ENCODE measurements at places on chromosomes 3 and 15.
A peak's percentile ranks its signal among the peaks of the same experiment; 100 is the strongest.

GRCh38 chr3:81462921-81463320 lies 298.5 kb downstream of the GBE1 start:
- no peak for DNase-seq

GRCh38 chr3:14439501-14440167 lies 37.2 kb downstream of the SLC6A6 start:
- DNase-seq = peak; percentile 76

GRCh38 chr3:39639344-39640236 lies 169.8 kb upstream of the MYRIP start:
- DNase-seq = no peak

DNA sequence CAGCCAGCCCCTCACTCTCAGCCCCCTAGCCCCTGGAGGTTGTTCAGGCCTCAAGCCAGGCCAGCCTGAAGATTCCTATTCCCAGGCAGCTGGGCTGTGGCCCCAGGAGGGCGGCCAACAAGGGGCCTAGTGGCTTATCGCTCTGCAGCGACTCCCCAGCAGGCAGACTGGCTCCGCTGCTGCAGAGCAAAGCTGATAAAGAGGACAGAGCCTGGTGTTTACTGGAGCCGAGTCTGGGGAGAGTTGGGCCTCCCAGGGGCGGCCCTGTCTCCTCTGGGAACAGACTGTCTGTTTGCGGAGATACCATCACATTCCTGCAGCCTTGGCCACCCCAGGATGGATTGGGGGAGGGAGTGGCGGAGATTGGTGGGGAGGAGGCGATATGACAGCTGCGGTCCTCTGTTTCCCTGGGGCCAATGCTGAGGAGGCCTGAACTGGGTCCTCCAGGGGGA lies 22.4 kb upstream of the SMAD6 start:
- peak; percentile 87 for DNase-seq
